Left forelimb (tissue), 1 donor: ENCODE measurements at places on chromosomes 12 and 14.

DNA sequence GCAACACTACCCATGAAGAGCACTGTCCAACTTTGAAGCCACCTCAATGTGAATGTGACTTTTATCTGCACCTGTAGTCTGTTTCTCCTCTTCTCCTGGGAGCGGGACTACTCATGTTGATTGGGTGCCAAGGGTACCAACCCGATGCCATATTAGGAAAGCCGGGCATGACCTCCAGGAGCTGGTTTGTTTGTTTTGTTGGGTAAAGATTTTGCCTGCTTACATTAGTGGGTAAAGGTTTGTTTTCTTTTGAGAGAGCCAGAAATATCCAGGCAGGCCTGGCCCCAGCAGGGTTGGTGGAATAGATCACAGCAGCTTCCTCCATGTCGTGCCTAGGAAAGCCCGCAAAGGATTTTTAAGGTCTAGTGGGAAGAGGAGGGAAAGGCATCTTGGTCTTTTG, 19.7 kb upstream of the ITPK1 start:
- DNase-seq = no peak

DNA sequence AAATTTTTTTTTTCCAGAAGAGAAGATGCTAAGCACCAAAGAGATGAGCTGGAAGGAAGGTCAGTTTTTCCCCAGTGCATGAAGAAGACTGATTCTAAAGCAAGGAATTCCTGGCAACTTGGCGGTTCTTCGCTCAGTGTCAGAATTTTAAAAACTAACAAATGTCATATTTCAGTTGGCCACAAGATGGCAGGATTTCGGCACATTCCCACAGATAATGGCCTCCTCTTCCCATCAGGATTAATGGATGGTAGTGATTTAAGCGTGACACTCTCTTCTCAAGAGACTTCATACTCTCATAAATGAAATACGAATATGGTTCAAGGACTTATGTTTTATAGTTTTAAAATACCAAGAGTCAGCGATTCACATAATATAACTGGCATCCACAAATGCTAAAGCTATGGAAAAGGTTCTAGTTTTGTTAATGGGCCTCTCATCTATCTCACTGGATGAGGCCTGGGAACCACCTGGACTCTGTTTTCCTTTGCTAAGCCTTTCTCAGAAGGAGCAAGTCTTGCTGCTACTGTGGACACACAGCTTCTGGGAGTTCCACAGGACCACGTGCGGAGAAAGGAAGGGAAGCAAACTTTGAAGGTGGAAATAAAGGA, 46.1 kb upstream of the PTPRO start:
- no peak for DNase-seq

GRCh38 chr14:74401504-74402241, 24.3 kb downstream of the SYNDIG1L start:
- peak; percentile 64 for DNase-seq

- no peak for DNase-seq
Measured at GRCh38 chr14:105636935-105637334, 110.6 kb downstream of the TMEM121 start.

DNA sequence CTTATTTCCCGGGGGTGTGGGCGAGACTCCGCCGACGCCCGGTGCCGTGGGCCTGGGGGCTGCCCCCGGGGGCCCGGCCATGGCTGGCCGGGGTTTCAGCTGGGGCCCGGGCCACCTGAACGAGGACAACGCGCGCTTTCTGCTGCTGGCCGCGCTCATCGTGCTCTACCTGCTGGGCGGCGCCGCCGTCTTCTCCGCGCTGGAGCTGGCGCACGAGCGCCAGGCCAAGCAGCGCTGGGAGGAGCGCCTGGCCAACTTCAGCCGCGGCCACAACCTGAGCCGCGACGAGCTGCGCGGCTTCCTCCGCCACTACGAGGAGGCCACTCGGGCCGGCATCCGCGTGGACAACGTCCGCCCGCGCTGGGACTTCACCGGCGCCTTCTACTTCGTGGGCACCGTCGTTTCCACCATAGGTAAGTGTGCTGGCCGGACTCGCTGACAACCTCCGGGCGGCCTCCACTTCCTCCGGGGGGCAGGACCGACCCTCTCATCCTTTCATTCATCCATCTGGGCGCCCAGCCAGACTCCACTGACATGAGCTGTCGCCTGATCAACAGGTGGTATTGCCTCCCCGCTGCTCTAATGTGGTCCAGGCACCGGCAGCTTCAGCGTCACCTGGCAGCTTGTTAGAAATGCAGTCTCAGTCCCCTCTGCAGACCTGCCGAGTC, 467 bp downstream of the KCNK13 start:
- DNase-seq = no peak

DNA sequence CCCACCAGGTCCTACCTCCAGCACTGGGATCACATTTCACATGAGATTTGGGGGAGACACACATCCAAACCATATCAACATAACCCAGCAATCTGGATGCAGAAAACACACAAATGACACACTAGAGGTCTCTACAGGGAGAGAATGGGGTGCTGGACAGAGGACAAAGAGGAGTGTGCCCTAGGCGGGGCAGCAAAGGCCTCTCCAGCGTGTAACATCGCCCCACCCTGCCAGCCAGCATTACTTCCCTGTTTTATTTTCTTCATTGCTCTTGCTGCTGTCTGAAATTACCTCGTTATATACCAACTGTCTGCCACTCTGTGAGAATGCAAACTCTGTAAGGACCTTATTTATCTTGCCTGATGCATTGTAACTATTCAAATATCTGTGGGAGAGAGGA, 61.1 kb downstream of the RIMBP2 start:
- DNase-seq = no peak

DNA sequence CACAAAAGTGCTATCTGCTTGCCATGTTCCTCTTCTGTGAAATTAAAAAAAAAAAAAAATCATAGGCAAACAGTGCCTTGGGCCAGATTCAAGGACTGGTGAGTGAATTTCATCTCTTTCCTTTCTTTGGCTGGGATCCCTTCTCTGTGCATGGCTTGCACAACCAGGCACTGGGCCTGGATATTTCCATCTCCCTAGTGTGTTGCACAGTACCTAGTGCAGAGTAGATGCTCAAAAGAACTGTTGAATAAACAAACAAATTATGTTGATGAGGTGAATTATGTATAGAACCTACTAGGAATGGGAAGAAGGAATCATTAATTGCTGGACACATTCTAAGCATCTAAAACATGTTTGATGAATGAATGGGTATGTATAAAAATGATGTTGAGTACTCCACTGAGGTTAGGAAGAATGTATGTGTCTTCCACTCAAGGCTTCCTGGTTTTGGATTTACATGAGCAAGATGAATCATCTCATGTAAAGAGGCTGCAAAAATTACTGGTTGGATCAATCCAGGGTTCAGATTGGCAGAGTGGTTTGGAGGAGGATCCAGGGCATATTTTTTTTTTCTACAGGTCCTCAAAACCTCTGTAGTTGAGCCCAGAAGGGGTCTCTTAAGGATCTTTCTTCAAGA, 93.2 kb downstream of the EMP1 start:
- no peak for DNase-seq

- no peak for DNase-seq
Measured at GRCh38 chr12:51023625-51024382, 2.4 kb downstream of the SLC11A2 start.

DNA sequence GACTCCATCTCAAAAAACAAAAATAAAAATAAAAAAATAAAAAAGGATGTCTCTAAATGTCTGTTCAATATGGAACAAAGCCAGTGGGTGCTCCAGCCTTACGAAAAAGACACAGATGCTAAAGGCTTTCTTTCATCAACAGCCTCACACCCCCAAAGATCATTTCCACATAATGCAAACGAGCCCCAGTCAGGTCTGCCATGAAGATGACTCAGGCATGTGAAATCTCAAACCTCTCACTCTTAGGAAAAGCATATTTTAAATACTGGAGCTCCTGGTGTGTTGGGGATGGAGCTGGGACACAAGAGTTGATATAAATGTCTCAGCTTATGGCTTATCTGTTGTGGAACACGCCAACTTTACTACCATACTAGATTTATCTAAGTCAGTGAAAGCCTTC, 49.9 kb upstream of the PLXNC1 start:
- DNase-seq = no peak

DNA sequence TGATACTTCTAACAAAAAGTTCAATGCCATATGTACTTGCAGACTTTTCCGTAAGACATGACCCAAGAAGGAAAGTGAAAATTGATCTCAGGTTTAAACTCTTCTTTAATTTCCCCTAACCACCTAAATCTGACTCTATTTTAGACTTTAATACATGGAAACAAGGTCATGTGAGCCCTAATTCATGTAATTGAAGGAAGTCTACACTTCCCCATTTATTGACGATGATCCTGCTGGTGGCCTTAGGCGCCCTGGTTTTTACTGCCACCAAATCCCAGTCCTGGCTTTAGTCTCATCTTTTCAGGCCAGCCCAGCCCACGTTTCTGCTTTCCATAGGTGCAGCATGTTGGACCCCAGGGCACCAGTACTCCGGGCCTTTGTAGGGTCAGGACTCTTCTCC, 157.9 kb downstream of the PELI2 start:
- no peak for DNase-seq

GRCh38 chr14:34180434-34180833, 229.6 kb upstream of the EGLN3 start:
- DNase-seq = no peak

- no peak for DNase-seq
Measured at GRCh38 chr12:22628228-22628627, 3.3 kb downstream of the ETNK1 start.

- no peak for DNase-seq
Measured at GRCh38 chr12:2641207-2641606, 153.6 kb upstream of the FKBP4 start.

GRCh38 chr14:63508033-63508432, 35.1 kb downstream of the PPP2R5E start:
- no peak for DNase-seq

- DNase-seq = no peak
Measured at GRCh38 chr14:24219080-24219479, 3.2 kb upstream of the MDP1 start.

- no peak for DNase-seq
Measured at GRCh38 chr12:9741726-9742125, 8.8 kb upstream of the CLECL1 start.

GRCh38 chr14:105144666-105145380, 23.8 kb downstream of the JAG2 start:
- DNase-seq = peak; percentile 45

DNA sequence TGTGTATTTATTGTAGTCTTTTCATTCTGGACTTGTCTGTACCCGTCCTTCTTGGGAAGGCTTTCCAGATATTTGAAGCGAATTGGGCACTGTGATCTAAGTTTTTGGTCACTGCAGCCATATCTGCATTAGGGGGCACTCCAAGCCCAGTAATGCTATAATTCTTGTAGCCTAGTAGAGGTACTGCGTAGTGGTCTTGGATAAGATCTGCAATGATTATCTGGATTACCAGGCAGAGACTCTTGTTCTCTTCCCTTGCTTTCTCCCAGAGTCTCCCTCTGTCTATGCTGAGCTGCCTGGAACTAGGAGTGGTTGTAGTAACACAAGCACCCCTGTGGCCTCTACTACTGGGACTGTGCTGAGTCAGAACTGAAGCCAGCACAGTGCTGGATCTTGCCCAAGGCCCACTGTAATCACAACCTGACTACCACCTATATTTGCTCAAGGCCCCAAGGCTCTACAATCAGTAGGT, 30.0 kb downstream of the SLC38A2 start:
- DNase-seq = no peak

DNA sequence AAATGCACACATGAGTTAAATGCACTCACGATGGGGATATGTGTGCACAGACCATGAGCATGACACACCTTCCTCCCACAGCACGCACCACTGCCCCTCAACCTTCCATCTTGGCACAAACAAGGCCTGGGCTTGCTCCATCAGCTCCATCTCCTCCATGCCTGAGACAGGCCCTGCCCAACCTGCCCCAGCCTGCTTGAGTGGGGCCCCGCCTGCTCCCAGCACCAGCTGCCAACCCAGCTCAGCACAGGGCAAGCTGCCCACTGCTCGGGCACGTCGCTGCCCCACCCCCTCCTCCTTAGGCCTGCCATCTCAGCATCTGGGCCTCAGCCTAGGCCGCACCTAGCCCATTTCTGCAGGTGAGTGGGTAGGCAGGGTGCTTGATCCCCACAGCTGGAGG, 27.6 kb upstream of the KRT78 start:
- no peak for DNase-seq

DNA sequence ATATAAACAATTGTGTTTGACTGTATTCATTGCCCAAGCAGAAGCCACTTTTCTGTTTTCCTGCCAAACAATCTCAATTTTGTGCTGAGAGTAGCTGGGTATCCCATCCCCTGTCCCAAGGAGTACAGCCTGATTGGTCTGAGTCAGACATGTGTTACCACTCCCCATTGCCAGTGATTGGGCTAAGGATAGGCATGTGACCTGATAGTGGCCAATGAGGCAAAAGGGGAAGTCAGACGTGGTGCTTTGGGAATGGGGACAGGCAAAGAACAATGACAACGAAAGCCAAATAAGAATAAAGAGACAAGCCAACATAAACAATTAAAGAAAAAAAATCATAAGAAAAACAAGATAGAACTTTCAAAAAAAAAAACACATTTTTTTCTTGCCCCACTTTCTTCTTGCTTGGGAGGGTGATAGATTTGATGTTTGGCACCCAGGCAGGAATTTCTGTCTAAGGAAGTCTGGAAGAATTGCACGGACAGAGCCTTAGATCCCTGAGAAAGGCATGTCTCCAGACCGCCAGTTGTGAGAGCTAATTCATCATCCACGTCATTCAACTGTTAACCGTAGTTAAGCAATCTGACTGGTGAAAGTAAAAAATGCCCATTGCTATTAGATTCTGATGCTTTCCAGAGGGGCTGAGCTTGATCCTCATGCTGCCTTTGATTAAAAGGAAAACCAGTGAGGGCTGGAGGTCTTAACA, 626.6 kb upstream of the TMEM132C start:
- DNase-seq = no peak

GRCh38 chr12:1044199-1044598, 53.2 kb downstream of the ERC1 start:
- DNase-seq = no peak

- DNase-seq = no peak
Measured at GRCh38 chr12:119157528-119157927, 21.2 kb upstream of the HSPB8 start.

DNA sequence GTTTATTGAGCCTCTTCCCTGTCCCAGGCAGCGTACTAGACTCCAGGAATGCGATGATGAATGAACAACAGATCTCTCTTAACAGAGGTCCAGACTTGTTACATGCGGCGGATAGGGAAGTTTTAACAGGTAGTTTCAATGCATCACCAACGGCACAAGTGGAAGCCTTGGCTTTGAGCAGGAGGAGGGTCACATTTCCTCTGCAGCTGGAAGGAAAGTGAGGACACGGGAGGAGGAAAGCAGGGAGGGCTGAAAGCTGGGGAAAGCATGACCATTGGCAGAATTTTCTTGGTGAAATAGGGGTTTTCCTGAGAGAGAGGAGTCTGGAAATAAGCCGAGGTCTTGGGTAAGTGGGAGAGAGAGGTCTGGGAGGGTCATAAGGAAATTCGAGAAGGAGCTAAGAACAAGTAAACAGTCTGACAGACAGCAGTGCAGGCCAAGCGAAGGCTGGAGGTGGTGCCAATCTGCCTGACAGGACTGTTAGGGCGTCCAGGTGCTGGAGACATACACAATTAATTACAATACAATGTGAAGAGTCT, 15.4 kb downstream of the BHLHE41 start:
- DNase-seq = no peak
